NCI-H748 treated with DMSO at 0.1 percent for 48 hours (cell line): ENCODE measurements at places on chromosomes 6 and 20.

DNA sequence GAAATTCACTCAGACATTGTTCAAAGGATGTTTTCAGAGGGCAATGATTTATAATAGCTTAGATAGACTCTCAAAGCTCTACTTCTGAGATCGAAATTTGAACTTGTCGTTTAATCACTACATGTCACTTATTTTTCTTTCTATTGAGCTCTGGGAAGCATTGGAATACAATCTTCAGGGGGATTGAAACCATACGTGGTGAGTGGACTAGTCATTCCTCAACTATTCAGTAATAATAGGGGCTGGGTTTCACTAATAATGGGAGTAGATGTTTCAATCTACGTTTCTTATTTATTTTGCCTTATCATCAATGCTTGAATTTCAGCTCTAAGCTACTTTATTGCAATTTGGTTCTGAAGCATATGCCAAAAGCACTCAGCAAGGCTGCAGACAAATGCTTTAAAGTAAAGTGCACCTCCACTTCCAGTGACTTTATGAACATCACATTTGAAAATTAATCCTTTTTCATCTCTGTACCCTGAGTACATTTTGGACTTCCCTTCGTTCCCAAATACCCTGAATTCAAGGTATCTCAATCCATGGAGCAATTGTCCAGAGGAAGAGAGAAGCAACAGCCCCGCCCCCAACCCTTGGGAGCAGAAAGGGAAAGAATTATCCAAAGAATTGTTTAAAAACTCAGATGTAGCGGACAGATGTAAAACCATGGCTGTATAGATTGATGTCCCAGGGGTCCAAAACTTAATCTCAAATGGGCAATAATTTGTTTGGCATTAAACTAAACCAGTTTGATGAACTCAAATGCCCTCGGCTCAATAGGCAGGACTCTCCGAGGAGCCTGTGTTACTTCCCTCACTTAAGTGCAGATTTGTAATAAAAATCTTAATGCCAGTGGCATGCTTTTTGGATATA is 68.1 kb downstream of the HFE start:
- peak; percentile 47 for DNase-seq

GRCh38 chr6:122008101-122008999 is 391.1 kb upstream of the HSF2 start:
- no peak for DNase-seq

DNA sequence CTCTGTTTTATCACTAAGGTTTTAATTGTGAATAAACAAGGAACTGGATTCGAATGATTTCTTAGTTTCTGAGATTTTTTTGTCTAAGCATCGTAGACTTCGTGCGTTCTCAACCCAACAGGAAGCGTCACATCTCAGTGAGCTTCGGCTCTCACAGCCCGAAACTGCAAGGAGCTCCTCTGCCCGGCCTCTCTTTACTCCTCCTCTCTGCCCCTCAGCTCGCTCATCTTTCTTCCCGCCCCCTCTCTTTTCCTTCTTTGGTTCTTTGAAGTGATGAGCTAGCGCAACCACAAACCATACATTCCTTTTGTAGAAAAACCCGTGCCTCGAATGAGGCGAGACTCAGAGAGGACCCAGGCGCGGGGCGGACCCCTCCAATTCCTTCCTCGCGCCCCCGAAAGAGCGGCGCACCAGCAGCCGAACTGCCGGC is 480 bp upstream of the NT5E start:
- DNase-seq: no peak

DNA sequence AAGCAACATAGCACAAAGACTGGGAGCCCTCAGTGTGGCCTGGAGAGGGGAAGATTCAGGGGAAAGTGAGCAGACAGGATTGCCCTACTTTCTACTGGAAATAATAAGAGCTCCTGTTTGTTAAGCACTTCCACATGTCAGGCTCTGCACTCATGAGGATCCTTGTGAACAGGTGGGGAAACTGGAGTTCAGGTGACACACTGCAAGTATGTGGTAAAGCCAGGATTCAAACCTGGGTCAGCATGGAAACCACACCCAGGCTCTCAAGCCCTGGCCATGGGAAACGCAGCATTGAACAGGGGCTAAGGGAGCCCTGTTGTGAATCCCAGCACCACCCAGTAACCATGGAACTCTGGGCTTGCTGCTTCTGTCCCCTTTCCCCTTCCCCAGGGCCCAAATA is 42.8 kb upstream of the ID1 start:
- no peak for DNase-seq

DNA sequence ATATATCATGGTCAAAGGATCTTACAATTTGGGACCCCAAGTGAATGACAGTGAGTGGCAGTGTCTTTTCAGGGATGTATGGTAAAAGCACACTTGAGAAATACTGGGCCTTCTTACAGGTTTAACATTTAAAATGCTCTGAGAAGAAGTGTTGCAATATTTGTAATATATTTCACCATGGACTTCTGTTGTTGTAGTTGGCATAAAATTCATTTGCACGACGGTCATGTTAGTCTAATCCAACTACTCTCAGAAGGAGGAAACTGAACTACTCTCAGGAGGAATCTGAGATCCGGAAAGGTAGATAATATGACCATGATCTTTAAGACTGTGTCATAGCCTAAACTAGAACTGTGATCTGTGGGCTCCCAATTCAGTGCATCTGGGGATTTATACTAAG is 700.1 kb downstream of the HDGFL1 start:
- DNase-seq: no peak

DNA sequence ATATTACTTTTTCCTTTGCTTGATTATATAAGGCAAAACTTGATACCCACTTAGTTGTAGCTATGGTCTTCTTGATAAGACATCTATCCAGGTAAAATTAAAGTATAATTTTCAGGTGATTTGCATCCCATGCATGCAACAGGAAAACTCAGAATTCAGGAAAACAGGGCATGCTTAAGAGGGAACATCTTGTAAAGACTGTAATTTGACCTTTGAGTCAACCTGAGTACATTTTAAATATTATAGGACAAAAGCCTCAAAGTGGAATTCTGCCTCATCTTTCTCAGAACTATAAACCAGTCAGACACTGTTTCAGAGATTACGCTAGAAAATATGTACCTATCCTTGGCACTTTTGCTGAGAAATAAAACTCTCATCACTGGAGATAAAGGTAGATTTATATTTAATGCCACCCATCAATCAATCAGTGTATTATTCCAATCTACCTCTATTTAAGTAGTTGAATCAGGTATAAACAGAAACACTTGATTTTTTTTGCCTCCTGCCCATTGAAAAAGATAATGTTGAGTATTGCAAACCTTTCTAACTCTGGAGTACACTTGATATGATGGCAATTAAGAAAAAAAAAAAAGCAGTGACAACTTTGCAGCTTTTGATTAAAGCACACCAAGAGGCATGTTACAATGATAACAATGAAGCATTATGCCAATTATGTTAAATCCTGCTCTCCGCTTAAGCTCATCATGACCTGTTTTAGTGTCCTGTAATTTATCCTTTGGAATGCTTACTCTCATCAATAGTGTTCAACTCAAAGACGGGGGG is 2.8 kb downstream of the CITED2 start:
- no peak for DNase-seq

- DNase-seq: no peak
Measured at GRCh38 chr20:62567246-62568044, 74.9 kb upstream of the SLCO4A1 start.

DNA sequence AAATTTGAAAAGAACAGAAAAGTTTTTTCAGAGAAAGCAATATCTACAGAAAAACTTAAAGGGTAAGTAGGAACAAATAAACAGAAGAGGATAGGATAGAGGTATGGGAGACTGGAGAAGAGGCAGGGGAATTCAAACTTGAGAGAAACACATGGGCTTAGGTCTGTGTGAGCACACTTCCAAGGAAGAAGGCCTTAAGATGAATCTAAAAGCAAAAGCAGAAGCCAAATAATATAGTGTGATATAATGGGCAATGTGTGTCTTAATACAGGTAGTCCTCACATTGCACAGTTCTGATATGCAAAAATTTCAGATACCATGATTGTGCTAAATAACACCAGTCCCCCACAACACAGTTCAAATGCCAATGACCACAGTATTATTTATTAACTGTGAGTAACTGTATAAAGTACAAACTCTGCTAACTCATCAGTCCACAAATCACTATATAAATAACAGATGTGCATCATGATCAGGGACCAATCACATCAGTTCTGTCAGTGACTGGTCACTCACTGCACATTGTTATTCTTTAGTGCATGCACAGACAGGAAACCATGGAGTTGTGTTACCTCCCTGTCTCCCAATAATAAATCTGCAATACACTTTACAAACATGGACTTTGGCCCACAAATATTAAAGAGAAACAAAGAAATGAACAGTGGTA is 18.6 kb downstream of the SNX14 start:
- no peak for DNase-seq

GRCh38 chr6:14216946-14217684 is 99.5 kb downstream of the CD83 start:
- DNase-seq: peak; percentile 86

DNA sequence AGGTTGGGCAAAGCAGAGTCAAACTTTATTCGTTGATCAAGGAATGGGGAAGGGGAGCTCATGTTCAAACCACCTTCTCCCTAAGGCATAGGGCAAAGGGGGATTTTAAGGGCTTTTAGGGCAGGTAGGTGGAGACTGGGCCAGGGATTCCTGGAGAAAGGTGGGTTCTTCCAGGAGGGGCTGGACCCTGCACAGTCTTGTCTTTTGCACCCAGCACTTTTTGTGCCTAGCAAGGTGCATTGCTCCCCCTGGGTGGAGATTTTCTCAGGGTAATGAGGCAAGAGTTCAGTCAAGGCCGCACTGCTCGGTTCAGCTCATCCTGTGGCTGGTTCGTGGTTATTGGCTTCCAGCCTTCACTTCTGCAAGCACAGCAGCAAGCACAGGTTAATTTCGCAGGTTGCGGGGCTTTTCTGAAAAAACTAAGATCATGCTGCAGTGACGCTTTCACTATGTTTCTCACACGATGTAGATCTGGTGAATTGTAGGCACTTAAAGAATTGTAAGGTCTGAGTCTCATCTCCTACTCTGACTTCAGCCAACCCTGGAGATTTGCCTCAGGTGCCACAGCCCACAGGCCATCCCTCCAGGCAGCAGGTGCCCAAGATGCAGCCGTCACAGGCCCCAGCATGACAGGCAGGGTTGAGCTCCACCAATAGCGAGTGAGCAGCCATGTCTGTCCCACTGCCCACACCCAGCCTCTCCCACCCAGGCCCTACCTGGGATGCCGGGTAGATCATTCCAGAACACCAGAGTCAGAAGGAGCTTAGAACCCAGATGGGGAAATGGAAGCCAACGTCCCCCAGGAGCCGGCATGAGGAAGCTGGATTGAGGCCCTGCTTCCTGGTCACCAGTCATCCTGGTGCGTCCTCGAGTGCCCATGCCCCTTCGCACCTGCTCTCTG is 37.1 kb downstream of the SUN5 start:
- DNase-seq: no peak

- peak; percentile 87 for DNase-seq
Measured at GRCh38 chr6:26175428-26176181, 88.4 kb downstream of the HFE start.

DNA sequence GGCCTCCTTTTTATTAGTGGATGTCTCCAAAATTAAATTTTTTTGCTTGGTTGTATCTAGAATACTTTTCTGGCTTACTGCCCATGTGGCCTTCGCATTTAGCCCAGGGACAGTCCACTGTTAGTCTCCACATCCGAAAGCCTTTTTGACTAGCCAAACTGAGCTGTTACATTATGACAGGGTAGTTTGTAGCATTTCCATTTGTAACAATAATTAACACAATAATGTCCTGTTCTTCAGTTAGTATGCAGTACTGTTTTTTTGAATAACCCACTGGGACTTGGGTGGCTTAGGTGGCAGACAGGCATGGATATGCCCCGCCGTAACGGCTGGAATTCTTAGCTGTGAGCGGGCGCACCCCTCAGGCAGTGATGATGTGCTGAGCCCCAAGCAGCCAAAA is 12.7 kb upstream of the BTN3A2 start:
- DNase-seq: no peak

- DNase-seq: no peak
Measured at GRCh38 chr6:36633915-36634314, 39.8 kb downstream of the SRSF3 start.

DNA sequence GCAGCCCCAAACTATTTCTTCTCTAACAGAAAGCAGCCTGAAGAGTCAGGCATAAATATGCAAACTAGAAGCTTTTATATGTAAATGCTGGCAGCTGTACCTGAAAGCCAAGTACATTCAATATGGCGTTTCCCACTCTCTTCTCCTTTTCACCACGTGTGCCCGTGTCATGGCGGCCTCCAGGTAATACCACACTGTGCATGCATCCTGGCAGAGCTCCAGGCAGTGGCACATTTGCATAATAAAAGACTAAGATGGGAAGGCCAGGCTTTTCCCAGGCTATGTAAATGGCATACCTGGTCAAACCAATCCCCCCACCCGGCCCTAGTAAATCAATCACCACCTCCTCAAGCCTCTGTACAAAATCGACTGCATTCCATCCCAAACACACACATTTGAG is 120.6 kb downstream of the MMUT start:
- DNase-seq: no peak

DNA sequence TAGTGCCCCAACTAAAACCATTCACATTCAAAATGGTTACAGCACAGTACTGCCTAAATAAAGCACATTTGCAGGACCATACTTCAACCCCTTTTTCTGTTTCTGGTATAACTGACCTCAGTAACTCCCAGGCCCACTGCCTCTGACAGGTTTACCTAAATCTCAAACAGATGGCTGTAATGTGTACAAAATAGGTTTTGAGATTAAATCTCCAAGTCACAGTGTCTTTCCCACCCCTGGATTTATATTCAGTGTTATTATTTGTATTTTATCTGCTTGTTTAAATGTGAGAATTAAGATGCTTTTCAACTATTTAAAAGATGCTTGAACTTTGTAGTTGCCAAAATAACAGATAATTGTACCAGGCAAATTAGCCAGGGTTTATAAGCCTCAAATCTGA is 4.7 kb upstream of the KIF6 start:
- DNase-seq: no peak

GRCh38 chr6:5125152-5126006 is 40.2 kb downstream of the PPP1R3G start:
- DNase-seq: no peak

DNA sequence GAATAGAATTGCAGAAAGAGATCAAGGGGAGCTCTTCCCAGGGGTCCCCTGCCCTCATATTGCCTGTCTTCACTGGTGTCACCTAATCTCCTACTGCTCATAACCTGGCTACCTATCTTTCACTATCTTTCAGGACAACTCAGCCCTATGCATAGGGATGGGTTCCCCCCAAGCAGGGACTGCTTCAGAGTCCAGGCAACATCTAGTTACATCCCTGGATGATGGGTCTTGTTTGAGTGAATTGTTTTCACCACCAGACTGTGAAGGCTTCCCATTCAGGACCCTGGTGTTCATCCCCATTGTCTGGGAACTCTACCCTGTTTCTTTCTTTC is 850 bp upstream of the HECA start:
- DNase-seq: no peak

GRCh38 chr6:150118627-150119026 is 24.2 kb upstream of the PPP1R14C start:
- peak; percentile 42 for DNase-seq

- DNase-seq: no peak
Measured at GRCh38 chr20:47223896-47224295, 132.6 kb downstream of the ZMYND8 start.

GRCh38 chr20:58065508-58066361 is 162.7 kb downstream of the ANKRD60 start:
- no peak for DNase-seq

GRCh38 chr6:37059344-37060194 is 54.1 kb downstream of the FGD2 start:
- no peak for DNase-seq

- no peak for DNase-seq
Measured at GRCh38 chr20:16353417-16353781, 219.8 kb downstream of the KIF16B start.
